T47D (cell line): ENCODE measurements at places on chromosomes 2 and 18.

DNA sequence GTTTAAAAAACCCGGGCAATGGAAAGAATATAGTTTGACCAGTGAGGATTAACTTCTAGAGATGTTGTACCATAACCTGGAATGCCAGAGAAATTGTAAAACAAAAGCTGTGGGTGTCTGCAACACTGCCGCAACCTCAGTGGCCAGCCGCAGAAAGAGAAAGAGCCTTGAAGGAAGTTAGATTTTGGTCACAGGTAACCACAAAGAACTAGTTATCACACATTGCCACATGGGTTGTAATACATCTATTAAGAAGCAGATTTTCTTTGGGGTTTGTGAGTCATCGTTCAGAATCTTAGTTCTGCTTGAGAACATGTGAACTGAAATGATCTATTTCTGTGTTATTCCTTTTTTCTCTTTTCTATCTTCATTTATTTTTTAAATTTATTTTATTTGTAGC is 222.9 kb upstream of the AGAP1 start:
- no peak for DNase-seq

DNA sequence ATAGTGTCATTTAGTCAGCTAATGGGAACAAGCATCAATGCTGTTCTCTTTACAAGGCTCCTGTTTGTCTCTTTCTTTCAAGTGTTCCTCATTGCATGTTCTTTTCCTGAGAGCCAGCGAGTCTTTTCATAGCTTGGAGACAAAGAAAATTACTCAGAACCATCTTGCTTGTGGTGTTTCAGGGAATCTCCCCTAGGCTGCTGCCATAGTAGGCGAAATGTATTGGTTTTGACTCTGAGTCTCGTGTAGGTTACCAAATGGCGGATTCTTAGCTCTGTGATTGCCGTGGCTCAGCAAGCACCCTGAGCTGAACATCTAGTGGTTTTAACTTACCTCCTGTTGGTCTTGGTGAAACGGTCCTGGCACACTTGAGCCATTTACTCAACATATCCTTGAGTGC is 68.7 kb downstream of the RHBDD1 start:
- DNase-seq: no peak

GRCh38 chr2:25032094-25032493 is 9.8 kb upstream of the EFR3B start:
- DNase-seq: no peak

DNA sequence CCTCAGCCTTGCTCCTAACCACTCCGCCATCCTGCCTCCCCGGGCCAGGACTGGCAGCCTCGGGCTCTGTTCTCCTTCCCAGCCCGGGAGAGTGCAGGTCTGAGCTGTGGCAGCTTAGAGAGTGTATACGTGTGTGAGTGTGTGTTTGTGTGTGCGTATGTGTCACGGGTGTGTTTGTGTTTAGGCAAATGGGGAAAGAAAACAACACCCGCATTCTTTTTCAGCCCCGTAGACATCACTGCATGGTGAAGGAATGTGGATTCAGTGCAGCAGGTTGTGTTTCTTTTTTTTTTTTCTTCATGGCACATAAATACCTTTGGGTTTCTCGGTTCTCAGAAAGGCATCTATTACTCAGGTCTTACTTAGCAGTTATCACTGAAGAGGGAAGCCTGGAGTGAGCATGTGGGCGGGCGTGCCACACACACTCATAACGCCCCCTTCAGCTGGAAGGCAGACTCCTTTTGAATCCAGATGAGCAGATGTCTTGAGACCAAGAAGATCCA is 44.2 kb downstream of the GLI2 start:
- no peak for DNase-seq

- no peak for DNase-seq
Observed at GRCh38 chr2:212733273-212733672, 194.7 kb upstream of the ERBB4 start.

DNA sequence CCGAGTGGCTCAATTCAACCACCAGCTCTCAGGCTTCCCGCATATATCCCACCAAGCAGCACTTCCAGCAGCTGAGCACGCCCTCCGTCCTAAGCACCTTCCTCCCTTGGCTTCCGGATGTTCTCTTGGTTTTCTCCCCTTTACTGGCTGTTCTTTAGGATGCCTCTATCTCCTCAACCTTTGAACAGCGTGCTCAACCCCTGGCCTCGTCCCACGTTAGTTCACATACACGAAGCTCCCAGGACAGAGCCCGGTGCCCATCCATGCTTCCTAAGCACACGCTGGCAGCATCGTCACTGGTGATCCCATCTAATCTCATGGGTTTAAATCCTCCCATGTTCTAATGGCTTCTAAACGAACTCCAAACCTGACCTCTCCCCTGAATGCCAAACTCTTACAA is 3.7 kb downstream of the CYS1 start:
- no peak for DNase-seq
